ENCODE measurements at places on chromosomes 5 and 9. TPM values are rescaled to one million over a fixed set of nuclear protein-coding genes. Genes with fewer than 3 reads are reported as not detected.

Gene LECT2
- total RNA-seq, result not detected

Gene TSSK1B
- total RNA-seq, result under 0.01 TPM

Gene RASEF
- total RNA-seq, result 3.4 TPM

Gene MSX2
- 0.21 TPM for total RNA-seq

Gene ADCY2
- 0.07 TPM for total RNA-seq

Gene LHX6
- 0.34 TPM for total RNA-seq

Gene PCDHGB5
- 14.0 TPM for total RNA-seq

Gene ZNF354C
- total RNA-seq, result 3.4 TPM
